ENCODE measurements at places on chromosomes 3 and 15.

DNA sequence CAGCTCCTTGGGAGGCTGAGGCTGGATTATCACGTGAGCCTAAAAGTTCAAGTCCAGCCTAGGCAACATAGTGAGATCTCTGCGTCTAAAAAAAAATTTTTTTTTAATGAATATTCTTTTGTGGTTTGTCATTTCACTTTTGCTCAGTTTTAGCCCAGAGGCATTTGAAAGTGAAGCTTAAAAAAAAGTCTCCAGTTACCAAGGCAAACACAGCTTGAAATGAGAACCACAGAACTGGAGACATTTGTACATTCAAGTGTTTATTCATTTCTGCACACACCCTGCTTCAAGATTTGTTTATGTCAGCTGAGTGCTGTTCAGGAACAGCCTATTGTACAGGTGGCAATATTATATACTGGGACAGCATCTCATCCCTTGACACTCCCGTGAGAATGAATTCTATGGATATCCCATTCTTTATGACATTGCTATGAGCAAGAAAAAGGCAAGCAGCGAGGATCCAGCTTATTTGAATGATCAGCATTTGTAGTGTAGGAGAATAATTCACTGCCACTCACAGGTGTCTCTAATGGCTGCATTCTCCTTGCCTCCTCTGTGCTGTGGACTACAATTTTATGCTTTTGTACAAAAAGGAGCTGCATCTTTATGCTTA is 444.8 kb upstream of the GRM7 start:
- no peak overlapping the region for H3K27ac ChIP-seq
- H3K36me3 ChIP-seq = no peaks in the 10 kb centered on the region
- H3K4me1 ChIP-seq = no peaks in the 10 kb centered on the region
- H3K27me3 ChIP-seq = no peaks in the 10 kb centered on the region
- no peak overlapping the region for H3K4me3 ChIP-seq

GRCh38 chr3:42214565-42215283 is 51.3 kb downstream of the CCK start:
- H3K36me3 ChIP-seq = peaks cover 1% of the 10 kb centered on the region
- H3K4me1 ChIP-seq = peaks cover 52% of the 10 kb centered on the region
- H3K4me3 ChIP-seq = no peak overlapping the region
- H3K27ac ChIP-seq = no peak overlapping the region

DNA sequence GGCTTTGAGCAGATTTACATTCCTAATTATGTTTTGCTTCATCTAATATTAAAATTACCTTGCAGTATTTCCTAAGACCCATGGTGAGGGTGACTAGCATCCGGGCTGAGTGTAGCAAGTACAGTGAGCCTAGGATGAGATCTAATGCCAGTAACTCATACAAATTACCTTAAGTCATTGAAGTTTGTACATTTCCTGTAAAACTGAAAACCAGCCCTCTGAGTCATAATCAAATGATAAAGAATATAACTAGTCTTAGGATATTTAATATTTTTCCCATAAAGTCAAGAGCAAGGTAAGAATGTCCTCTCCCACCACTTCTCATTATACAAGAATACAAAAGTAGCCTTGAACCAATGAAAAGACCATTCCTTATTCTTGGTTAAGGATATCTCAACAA is 54.8 kb upstream of the CHRM5 start:
- peaks cover 6% of the 10 kb centered on the region for H3K4me1 ChIP-seq
- H3K4me3 ChIP-seq = no peak overlapping the region
- H3K27me3 ChIP-seq = no peaks in the 10 kb centered on the region
- H3K36me3 ChIP-seq = peaks cover 3% of the 10 kb centered on the region

DNA sequence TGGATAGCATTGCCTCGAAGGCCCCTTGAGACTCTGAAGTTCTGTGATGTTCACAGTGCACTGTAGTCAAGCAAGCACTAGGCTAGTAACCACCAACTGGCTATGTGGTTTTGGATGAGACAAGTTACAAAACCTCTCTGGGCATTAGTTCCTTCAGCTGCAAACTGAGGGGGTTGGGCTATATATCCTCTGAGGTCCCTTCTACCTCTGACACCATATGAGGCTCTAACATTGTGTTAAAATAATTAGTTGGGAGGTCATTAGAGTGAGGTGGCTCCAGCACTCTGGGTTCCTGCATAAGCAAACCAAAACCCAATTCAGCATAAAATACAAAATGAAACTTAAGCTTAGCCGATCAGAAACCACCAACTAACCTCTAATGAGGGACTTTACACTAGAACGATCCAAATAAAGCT is 209.5 kb upstream of the LRRN1 start:
- H3K27ac ChIP-seq = no peak overlapping the region
- no peak for DNase-seq
- H3K4me3 ChIP-seq = no peak overlapping the region
- H3K36me3 ChIP-seq = no peaks in the 10 kb centered on the region
- no peaks in the 10 kb centered on the region for H3K4me1 ChIP-seq

DNA sequence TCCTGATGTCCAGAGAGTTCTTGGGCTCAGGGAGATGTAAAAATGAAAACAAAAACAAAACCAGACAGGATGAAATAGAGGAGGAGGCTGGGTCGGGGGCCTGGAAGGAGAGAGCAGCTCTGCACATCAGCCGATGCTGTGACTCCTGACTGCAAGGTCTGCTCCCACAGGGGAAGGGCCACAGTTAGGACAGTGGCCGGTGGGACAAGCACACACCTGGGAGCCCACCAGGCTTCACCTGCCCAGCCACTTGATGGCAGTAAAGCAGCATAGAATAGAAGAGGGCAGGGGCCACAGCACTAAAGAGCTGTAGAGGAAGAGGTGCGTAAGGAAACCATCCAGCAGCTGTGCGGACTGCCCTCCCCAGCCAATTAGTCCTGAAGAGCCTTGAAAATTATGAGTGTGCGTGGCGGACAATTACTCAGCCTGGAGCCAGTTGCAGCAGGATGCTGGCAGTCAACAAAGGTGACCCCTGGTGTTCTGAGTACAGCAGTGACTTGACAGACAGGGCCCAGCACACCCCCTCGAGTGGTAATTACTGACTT is 29.8 kb downstream of the ALS2CL start:
- no peaks in the 10 kb centered on the region for H3K27me3 ChIP-seq
- no peaks in the 10 kb centered on the region for H3K36me3 ChIP-seq
- no peaks in the 10 kb centered on the region for H3K4me1 ChIP-seq
- H3K27ac ChIP-seq = no peak overlapping the region

- H3K4me3 ChIP-seq = no peak overlapping the region
- peaks cover 29% of the 10 kb centered on the region for H3K4me1 ChIP-seq
- peak; percentile 53 for DNase-seq
These were observed 15.5 kb downstream of the GRM2 start for GRCh38 chr3:51722362-51722761.

GRCh38 chr15:90889313-90889730 is 5.0 kb downstream of the FES start:
- no peak overlapping the region for H3K27ac ChIP-seq
- peaks cover 13% of the 10 kb centered on the region for H3K4me1 ChIP-seq
- no peaks in the 10 kb centered on the region for H3K36me3 ChIP-seq

GRCh38 chr15:49813625-49814024 is 192.8 kb downstream of the DTWD1 start:
- H3K4me1 ChIP-seq = no peaks in the 10 kb centered on the region
- H3K27me3 ChIP-seq = peaks cover 14% of the 10 kb centered on the region
- H3K27ac ChIP-seq = no peak overlapping the region
- no peak for DNase-seq

- H3K4me1 ChIP-seq = no peaks in the 10 kb centered on the region
- no peak overlapping the region for H3K27ac ChIP-seq
These were observed 265.9 kb downstream of the SHQ1 start for GRCh38 chr3:72582211-72582878.

DNA sequence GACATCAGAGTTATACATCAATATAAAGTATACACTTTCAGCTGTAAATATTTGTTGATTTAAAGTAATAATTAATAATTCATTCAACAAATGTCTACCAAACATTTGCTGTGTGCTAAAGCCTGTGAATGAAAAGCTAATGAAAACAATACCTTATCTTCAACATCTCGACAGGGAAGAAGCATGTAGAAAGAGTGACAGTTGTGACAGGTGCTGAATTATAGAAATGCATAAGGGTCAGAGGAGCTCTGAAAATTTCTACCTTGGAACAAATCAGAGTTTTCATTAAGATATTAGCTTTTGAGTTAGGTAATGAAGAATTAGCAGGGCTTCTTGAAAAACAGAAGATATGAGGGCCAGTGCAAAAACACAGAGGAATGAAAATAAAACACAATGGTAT is 739.2 kb downstream of the VGLL3 start:
- H3K27ac ChIP-seq = no peak overlapping the region
- no peaks in the 10 kb centered on the region for H3K27me3 ChIP-seq
- H3K4me1 ChIP-seq = no peaks in the 10 kb centered on the region
- H3K4me3 ChIP-seq = no peak overlapping the region
- H3K36me3 ChIP-seq = no peaks in the 10 kb centered on the region

DNA sequence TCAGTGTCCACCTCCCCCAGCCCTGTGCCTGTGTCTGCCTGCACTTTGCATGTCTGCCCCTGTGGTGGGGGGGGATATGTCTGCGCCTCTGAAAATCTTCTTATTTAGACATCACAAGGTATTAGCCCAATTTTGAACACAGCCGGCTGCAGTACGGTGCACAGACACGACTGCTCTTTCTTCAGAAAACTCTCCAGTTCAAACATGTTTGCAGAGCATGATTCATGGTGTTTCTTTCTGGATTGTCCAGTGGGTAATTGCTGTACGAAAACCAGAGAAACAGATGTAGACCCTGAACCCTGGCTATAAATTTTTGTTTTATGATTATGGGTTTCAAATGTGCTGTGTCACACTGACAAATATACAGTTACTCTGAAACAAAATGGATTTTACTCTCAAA is 3.4 kb upstream of the RARB start:
- H3K27ac ChIP-seq = no peak overlapping the region
- DNase-seq = no peak
- peaks cover 53% of the 10 kb centered on the region for H3K27me3 ChIP-seq
- H3K36me3 ChIP-seq = no peaks in the 10 kb centered on the region
- peaks cover 8% of the 10 kb centered on the region for H3K4me1 ChIP-seq

- H3K27me3 ChIP-seq = no peaks in the 10 kb centered on the region
- H3K27ac ChIP-seq = peak overlapping the region; percentile 100
- peak; percentile 84 for DNase-seq
- peaks cover 56% of the 10 kb centered on the region for H3K4me1 ChIP-seq
These were observed 33.7 kb upstream of the CD47 start for GRCh38 chr3:108124337-108125152.

Measured in activated naive CD4-positive, alpha-beta T cell treated with anti-CD3 and anti-CD28 coated beads for 36 hours (primary cell).